ENCODE measurements at places on chromosomes 16 and 17. TPM values are rescaled to one million over a fixed set of nuclear protein-coding genes. Genes with fewer than 3 reads are reported as not detected.

TMEM100 gene
- total RNA-seq: 2.6 TPM

USP43 gene
- 2.1 TPM for total RNA-seq

CAPNS2 gene
- total RNA-seq: not detected

SCARF1 gene
- total RNA-seq: 0.16 TPM

UNC119 gene
- total RNA-seq: 19.7 TPM

DECR2 gene
- total RNA-seq: 5.8 TPM

FHOD1 gene
- 15.8 TPM for total RNA-seq

DNAH17 gene
- not detected for total RNA-seq

CD68 gene
- 0.31 TPM for total RNA-seq

PRSS33 gene
- not detected for total RNA-seq

TRIM72 gene
- not detected for total RNA-seq

HBQ1 gene
- not detected for total RNA-seq

EPN3 gene
- total RNA-seq: not detected

SPATA32 gene
- not detected for total RNA-seq

SDK2 gene
- total RNA-seq: not detected

HCRT gene
- total RNA-seq: not detected

ADAM11 gene
- total RNA-seq: 4.4 TPM

TAC4 gene
- total RNA-seq: not detected

CIITA gene
- total RNA-seq: not detected

SLFN5 gene
- total RNA-seq: 12.9 TPM

MYH13 gene
- total RNA-seq: not detected

NEUROD2 gene
- not detected for total RNA-seq

HYDIN gene
- total RNA-seq: not detected

ADAMTS18 gene
- not detected for total RNA-seq

C17orf100 gene
- 0.88 TPM for total RNA-seq

TANC2 gene
- total RNA-seq: 7.7 TPM

FNDC8 gene
- not detected for total RNA-seq

UBB gene
- 2,989 TPM for total RNA-seq

CD79B gene
- not detected for total RNA-seq

TLK2 gene
- total RNA-seq: 60.7 TPM

NACA2 gene
- not detected for total RNA-seq

Data from SJSA1 (cell line).